ENCODE measurements at places on chromosomes 3 and 15. TPM values are rescaled to one million over a fixed set of nuclear protein-coding genes. Genes with fewer than 3 reads are reported as not detected.

GRCh38 chr15:100022391-100022790 lies 289.2 kb upstream of the LYSMD4 start:
- DNase-seq, result no peak

GRCh38 chr3:159266779-159267178 lies 464.9 kb downstream of the MFSD1 start:
- peak; percentile 17 for DNase-seq

DNA sequence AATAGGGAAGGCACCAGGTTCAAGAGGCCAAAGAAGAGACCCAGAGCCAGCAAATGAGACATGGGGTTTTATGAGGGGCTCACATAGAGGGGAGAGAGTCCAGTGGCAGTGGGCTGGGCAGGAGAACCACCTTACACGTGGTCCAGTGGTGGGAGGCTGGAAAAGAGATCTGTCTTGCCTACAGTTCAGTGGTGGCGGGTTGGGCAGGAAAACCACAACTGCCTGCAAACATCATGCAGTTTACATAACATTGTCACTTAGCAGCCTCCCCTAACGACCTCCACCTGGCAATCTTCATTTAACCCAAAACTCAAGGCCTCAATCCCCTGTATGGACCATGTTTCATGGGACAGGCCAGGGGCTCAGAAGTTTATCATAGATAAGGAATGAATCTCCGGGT lies 29.1 kb downstream of the CRYGS start:
- DNase-seq, result no peak

Gene EIF4E3
- total RNA-seq, result 6.7 TPM

GRCh38 chr15:51677021-51677420 lies 4.3 kb upstream of the SCG3 start:
- DNase-seq, result no peak

GRCh38 chr3:134590766-134591165 lies 60.1 kb downstream of the KY start:
- DNase-seq, result no peak

Gene SCAANT1
- not detected for total RNA-seq

- DNase-seq, result no peak
Observed at GRCh38 chr3:57840473-57840872, 84.4 kb downstream of the SLMAP start.

Gene ACKR2
- 10.4 TPM for total RNA-seq

Gene GPR171
- total RNA-seq, result 3.6 TPM

GRCh38 chr3:24101676-24102168 lies 156.6 kb downstream of the NR1D2 start:
- peak; percentile 13 for DNase-seq

- no peak for DNase-seq
Observed at GRCh38 chr15:78672285-78673014, 31.4 kb upstream of the CHRNB4 start.

- DNase-seq, result peak; percentile 8
Observed at GRCh38 chr15:88220443-88221335, 35.9 kb downstream of the NTRK3 start.

GRCh38 chr3:34882764-34883163 lies 756.6 kb upstream of the ARPP21 start:
- DNase-seq, result no peak

DNA sequence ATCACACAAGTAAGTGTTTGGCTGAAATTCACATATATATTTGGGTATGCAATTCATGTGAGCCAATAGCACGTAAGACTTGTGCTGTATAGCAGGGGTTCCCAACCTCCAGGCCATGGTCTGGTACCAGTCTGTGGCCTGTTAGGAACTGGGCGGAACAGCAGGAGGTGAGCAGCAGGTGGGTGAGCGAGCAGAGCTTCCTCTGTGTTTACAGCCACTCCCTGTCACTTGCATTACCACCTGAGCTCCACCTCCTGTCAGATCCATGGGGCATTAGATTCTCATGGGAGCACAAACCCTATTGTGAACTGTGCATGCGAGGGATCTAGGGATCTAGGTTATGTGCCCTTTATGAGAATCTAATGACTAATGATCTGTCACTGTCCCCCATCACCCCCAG lies 59.7 kb downstream of the MAP3K13 start:
- no peak for DNase-seq

- DNase-seq, result no peak
Observed at GRCh38 chr3:132880986-132881385, 157.2 kb upstream of the TMEM108 start.

GRCh38 chr3:106945435-106945834 lies 431.8 kb upstream of the CCDC54 start:
- no peak for DNase-seq

DNA sequence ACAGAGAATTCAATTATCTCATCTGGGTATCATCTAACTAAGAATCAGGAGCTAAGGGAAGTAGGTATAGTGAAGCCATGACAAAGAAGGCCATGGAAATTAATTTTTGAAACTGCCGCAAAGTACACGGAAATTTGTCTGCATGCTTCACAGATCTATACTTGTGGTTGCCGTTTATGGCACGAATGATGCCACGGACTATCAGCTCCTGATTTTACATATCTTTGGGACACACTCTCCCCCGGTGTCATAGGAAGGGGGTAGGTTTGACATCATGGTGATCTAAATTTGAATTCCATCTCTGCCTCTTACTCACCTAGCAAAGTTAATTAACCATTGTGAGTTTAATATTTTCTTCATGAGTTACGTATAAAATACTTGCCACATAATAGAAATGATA lies 14.0 kb downstream of the ARPP21 start:
- no peak for DNase-seq

Gene ZNF662
- total RNA-seq, result 10.4 TPM

Gene HEMK1
- total RNA-seq, result 17.8 TPM

Gene ZNF385D
- 16.6 TPM for total RNA-seq

Gene RPLP1
- total RNA-seq, result 61.6 TPM

GRCh38 chr3:183918178-183918577 lies 33.5 kb upstream of the PARL start:
- DNase-seq, result no peak

GRCh38 chr15:58511599-58511987 lies 79.8 kb downstream of the LIPC start:
- peak; percentile 35 for DNase-seq

- DNase-seq, result no peak
Observed at GRCh38 chr15:39434751-39435238, 146.1 kb upstream of the THBS1 start.

DNA sequence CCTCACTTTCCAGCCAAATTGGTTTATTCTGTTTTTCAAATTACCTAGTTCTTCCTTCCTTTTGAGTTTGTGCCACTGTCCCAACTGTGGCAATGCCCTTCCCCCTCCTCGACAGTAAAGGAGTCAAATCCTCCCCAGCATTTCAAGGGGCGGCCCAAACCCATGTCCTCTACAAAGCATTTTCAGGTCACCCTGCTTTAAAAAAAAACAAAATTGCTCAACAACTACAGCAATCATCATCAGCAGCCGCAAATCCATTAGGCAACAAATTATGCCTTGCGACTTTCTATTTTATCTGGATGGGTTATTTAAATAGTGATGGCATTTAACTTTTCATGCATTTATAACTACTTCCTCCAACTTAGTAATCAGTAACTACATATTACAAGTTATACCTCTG lies 32.7 kb downstream of the PLD1 start:
- DNase-seq, result no peak

Gene CFAP100
- 3.4 TPM for total RNA-seq

DNA sequence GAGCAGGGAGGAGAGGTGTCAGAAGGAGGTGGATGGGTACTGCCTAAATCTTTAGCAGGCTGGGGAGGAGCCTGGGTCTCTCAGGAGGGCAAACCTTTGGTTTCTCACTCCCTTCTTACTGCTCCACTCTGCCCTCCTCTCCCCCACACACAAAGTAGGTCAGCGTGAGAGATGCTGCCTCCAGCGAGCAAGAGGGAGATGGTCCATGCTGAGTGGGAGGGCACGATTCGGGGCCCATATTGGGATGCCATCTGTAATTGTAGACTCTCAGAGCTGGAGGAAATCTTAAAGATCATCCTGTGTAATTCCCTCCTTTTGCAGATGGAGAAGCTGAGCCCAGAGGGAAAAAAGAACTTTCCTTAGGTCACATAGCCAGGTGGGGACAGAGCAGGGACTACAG lies 34.2 kb upstream of the SYN2 start:
- DNase-seq, result no peak

DNA sequence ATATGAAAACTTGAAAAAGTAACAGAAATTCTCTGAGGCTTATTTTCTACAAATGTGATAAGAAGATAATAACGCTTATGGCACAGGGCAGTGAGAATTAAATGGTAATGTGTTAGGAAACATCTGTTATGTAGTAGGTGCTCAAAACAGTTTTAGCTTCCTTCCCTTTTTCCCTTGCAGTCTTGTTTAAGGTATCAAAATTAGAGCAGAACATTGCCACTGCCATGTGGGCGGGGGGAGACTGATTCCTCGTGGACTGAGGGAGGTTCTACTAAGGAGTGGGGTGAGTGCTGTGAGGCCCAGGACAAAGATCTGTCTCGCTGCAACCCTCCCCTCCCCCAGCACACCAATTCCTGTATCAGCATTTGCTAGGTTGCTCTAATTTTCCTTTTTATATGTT lies 702.4 kb downstream of the TUSC7 start:
- no peak for DNase-seq

- DNase-seq, result peak; percentile 67
Observed at GRCh38 chr3:72446218-72447058, 401.8 kb downstream of the SHQ1 start.
